ENCODE measurements at places on chromosomes 16 and 17. TPM values are rescaled to one million over a fixed set of nuclear protein-coding genes. Genes with fewer than 3 reads are reported as not detected.

Gene TRPV3
- total RNA-seq: 0.18 TPM

Gene ETV4
- 4.3 TPM for total RNA-seq

Gene UTP18
- total RNA-seq: 43.9 TPM

Gene GLYR1
- total RNA-seq: 27.8 TPM

Gene TNFRSF13B
- total RNA-seq: not detected

Gene GOT2
- total RNA-seq: 45.5 TPM

Gene TP53TG3B
- not detected for total RNA-seq

Gene ADCY9
- 5.4 TPM for total RNA-seq

- peak; percentile 69 for DNase-seq
These were observed 2.4 kb upstream of the ALOXE3 start for GRCh38 chr17:8120520-8121406.

DNA sequence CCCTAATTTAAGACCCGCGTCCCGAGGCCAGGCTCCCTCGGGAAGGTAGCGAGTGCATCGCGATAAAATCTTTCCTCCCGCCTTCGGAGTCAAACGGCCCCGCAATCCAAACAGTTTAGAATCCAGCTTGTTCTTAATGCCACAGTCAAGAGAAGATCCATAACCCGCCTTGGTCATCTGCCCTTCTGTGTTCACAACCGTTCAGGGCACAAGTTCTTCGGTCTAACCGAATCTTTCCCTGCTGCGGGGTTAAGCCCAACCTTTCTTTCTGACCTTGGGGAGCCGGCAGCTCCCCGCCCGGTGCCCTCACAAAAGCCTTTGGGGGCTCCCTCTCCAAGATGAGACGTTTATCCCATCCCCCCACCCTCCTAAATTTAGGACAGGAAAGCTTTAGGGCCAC is 30.3 kb downstream of the CPSF4L start:
- peak; percentile 25 for DNase-seq

DNA sequence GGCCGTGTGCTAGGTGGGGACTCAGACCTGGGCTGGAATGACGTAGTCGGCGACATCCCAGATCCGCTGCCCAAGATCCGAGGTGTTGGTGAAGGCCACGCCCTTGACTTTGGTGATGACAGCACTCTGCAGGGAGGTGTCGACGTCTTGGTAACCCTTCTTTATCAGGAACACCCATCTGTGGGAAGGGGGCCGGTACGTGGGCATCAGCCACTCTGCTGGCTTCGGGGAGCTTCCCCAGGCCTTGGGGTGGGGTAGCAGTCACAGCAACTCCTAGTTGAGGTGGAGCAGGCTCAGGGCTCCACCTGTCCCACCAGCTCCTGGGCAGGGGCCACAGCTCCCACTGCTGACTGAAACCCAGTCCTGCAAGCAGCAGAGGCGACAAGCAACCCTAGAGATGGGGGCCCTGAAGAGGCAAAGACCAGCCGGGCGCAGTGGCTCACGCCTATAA is 4.3 kb downstream of the P2RX5 start:
- no peak for DNase-seq

DNA sequence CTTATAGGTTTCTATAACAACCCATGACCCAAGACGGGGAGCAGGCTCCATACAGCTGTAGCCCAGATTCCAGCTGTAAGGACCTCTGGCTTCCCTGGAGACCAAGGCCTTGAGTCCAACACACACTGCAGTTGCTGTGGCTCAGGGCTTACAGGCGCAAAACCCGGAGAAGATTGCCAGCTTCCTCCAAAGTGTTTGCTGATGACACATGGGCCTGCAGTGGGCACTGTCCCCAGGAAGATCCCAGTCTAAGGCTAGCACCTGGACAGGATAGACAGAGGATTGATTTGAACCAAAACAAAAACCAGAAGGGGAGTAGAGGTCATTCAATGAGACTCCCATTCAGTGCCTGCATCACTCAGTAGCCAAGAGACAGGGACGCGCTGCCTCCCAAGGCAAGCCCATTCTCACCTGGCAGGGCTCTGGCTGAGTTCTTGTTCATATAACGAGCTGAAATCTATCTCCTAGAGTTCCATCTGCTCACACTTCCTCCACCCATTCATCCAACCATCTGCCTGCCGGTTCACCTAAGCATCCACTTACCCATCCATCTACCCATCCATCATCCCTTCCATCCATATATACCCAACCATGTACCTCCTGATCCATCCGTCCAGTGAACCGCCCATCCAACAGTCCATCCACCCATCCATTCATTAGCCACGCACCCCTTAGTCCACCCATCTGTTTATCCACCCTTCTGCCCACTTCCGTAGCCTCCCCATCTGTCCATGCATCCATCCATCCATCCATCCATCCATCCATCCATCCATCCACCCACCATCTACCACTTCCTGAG is 10.2 kb downstream of the RAB11FIP4 start:
- no peak for DNase-seq

DNA sequence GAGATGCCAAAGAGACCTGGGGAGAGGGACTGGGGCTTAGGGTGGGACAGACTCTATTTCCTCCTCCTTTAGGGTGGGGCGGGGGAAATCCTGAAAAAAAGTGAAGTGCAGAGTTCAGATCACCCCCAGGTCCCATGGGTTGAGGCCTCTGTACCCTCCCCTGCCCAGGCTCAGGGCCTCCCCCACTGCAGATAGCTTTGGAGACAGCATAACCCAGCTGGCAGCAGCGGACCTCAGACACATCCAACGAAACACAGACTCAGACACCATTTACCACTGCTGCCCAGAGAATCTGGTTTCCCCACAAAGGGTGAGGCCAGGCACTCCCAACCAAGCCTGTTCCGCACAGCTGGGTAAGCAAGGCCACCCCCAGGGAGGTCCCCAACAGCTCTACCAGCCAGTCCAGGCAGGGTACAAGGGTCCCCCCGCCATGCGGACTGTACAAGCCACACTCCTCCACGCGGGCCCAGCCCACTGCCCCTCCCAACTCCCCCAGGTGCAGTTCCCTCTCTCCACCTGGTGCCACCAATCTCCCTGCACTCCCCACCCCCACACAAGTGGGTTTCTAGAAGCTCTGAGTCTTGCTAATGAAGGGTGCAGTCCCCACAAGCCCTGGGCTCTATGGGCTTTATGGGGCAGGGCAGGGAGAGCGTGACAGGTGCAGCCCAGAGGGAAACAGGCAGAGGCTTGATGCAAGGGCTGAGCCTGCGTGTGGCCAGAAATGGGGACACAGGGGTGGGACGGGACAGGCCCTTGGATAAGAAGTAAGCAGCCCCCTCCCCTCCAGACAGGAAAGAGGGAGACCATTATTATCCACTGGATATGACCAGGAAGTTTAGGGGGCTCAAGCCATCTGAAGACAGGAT is 8.9 kb downstream of the RHBDF2 start:
- DNase-seq: no peak

- DNase-seq: peak; percentile 6
These were observed 8.5 kb downstream of the TEKT1 start for GRCh38 chr17:6823011-6823442.

- DNase-seq: no peak
These were observed 19.0 kb downstream of the ABR start for GRCh38 chr17:1160591-1161390.

DNA sequence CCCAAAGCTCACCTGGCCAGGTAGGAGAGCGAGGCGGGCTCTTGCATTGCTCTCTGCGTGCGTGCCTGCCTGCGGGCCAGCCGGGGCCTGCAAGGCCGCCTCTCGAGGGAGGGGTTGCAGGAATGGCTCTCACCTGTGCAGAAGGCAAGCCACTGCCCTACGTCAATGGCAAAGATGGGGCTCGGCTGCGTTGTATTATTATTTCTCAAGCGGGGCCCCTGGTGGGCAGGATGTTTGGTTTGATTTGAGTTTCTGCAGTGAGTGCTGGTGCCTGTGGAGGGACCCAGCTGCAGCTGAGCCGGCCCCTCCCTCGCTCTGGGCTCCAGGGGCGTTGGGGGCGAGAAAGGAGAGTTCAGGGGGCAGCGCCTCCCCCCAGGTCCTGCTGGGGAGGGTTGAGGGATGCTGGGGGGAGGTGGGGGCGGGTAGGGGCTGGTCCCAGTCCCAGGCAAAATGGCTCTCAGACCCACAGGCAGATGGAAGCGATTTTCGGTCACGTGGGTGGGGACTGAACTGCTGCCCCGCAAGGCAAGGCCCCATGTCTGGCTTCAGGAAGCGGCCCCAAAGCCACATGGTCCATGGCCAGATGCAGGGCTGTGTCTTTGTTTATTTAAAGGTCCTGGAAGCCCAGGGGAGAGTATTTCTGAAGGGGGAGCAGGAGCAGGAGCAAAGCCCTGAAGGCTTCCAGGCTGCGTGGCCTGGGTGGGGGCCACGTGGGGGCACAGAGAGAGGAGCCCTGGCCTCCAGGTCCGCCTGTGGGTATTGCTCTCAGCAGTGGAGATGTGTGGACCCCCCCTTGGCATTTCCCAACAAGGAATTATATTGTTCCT is 338.8 kb downstream of the SEC14L1 start:
- peak; percentile 34 for DNase-seq

DNA sequence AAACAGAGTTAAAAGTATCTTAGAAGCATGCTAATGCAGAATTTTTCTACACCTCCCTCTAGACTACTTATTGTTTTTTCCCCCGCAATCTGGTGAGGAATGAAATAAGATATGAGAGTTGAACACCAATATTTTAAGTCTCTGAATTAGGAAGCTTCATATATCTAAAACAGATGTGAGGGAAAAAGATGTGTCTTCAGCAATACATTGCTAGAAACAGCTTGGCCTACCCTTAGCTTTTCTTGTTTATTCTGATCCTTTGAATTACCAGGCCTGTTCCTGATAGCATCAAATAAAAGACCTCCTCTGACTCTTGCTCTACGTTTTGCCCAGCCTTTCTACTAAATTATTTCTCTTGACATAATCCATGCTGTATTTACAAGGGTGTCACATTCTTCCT is 221.8 kb downstream of the CDH11 start:
- DNase-seq: no peak

DNA sequence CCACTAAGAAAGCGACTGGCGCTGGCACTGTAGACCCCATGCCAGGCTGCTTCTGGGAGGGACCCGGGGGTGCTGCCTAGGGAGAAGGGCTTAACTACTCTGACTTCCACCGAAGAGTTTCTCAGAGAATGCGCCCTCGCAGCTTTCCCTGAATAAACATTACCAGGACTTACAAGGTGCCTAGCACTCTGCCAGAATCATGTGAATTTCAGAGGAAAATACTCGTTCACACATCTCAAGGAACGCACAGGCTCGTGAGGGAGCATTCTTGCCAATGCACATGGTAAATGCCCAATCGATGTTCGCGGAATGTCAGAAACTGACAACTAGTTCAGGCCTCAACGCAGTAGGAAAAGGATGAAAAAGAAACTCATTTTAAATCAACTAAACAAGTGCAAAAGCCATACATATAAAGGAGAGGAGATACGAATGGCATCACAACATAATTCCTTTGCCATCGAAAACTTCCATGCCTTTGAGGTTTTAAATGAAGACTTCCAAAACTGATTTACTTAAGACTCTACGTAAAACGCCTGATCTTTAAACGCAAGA is 999 bp downstream of the CMC2 start:
- DNase-seq: peak; percentile 23

- no peak for DNase-seq
These were observed 103.0 kb downstream of the SNX29 start for GRCh38 chr16:12079412-12079965.

DNA sequence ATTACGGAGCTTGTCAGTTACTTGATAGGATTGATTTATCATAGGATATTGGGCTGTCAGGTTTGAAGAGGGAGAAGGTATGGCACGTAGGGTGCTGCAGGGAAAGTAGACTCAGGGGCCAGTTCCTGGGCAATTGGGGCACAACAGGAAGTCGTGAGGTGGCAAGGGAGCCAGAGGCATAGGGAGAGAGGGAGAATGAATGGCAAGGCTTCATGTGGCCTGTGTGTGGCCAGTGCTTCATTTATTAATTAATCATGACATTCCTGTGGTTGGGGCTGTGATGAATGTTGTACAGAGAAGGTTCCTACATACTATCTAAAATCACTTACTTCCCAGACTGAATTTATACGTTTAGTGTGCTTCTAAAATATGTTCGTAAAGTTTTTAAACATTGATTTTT is 19.3 kb downstream of the MFSD11 start:
- DNase-seq: no peak

DNA sequence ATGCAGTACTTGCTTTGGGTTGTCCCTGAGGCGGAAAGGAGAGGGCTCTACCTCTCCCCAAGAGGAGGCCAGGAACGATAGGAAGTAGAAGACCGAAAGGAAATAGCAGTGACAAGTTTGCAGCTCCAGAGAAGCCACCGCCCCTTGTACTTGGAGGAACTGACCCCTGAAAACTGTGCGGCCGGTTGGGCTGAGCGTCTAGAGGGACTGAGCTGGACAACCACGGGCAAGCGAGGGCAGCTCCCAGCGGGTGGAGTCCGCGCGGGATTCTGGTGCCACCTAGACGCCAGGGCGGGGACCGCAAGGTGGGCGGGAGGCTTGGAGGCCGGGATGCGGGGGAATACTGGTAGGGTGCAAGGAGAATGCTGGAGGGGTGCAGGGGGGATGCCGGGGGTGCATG is 1.3 kb upstream of the SLC6A4 start:
- DNase-seq: no peak

GRCh38 chr16:85612801-85613603 is at the start of gene GSE1:
TSS of gene GSE1 (plus strand) at chr16:85613322. CDS start at chr16:85613392, 70 bp downstream.
- DNase-seq: peak; percentile 68

DNA sequence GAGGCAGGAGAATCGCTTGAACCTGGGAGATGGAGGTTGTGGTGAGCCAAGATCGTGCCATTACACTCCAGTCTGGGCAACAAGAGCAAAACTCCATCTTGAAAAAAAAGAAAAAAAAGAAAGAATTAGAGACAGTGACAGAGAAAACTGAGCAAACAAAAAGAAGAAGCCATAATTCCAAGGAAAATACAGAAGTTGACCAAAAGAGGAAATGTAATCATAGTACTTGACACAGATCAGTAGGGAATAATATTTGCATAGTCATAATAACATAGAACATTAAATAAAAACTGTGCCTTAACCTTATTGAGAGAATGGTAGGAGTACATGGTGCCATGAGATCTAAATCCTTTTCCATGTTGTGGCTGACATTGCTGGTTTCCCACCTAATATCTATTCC is 14.7 kb upstream of the USP31 start:
- DNase-seq: no peak

DNA sequence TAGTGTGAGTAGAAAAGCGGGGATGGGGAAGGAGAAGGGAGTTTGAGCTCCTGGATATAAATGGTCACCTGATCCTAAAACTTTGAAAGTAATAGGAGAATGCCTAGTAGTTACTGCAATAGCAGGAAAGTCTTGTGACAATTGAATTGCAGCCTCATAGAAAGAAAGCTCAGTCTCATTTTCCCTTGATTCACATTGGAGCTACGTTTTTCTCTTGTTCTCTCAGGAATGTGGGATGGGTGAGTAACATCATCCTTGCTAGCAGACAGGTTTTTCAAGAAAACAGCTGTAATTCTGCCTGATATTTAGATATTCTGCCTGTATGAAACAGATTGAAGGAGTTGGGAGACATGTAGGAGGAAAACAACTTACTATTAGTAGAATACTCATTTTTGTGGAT is 25.3 kb downstream of the SF3B3 start:
- peak; percentile 49 for DNase-seq

DNA sequence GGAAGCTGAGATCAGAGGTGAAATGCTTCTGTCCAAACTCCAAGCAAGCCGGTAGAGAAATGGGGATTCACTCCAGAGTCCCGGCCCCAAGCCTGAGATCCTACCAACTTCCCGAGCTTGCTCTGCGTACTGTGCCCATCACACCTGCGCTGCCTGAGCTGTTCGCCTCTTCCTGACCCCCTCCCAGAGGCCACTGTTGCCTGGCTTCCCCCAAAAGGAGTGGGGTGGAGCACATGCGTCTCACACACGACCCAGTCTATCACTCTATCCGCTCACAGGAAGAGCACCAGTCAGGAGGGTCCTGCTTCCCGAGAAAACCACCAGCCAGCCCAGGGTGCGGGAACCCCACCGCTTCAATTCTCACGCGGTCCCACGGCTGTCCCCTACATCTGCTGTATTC is 13.5 kb upstream of the C16orf95 start:
- DNase-seq: no peak

- no peak for DNase-seq
These were observed 7.0 kb downstream of the KATNB1 start for GRCh38 chr16:57742543-57742942.

Data from IMR-90 (cell line).